Esophagus mucosa (tissue), 1 donor: ENCODE measurements at places on chromosomes 7 and 10. TPM values are rescaled to one million over a fixed set of nuclear protein-coding genes. Genes with fewer than 3 reads are reported as not detected.
A peak's percentile ranks its signal among the peaks of the same experiment; 100 is the strongest.

AOAH gene
- 1.7 TPM for total RNA-seq

GPNMB gene
- 125 TPM for total RNA-seq

- ATAC-seq, result peak; percentile 49
These were observed 30.9 kb upstream of the STEAP4 start for GRCh38 chr7:88337572-88337971.

GRCh38 chr7:11168650-11169170 is 195.0 kb downstream of the PHF14 start:
- ATAC-seq, result no peak

DNA sequence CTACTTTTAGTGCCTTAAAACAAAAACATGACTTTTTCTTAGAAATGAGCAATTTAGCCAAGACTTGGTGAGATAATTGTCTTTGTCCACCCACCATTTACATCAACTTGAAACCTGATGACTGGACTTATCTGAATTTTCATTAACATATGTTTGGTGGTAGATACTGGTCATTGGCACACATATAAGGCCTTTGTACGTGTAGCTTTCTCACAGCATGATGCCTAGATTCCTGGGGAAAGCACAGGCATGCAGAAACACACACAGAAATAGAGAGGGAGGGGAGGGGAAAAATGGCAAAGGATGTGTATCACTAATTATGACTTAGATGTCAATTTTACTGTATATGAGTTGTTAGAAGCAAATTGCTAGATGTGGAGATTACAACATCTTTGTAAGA is 488.4 kb downstream of the NXPH1 start:
- no peak for ATAC-seq
